ENCODE measurements at places on chromosomes 2 and 18.

DNA sequence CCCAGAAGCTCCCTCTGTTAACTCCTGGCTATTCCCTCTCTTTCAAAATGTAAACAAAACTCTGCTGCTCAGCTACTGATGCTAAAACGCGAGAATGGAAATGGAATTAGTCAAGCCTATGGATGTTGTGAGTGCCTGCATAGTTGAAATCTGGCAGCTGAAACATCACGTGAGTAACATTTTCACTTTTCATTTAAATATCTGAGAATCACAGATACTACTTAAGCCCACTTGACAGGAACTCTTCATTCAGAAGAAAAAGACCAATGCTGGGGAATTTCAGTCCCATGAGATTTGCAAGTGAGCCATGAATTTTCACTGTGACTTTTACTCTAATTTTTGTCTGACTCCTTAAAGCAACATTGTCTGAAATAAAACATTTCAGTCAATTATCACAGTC is 215.3 kb upstream of the SESTD1 start:
- no peak for DNase-seq

DNA sequence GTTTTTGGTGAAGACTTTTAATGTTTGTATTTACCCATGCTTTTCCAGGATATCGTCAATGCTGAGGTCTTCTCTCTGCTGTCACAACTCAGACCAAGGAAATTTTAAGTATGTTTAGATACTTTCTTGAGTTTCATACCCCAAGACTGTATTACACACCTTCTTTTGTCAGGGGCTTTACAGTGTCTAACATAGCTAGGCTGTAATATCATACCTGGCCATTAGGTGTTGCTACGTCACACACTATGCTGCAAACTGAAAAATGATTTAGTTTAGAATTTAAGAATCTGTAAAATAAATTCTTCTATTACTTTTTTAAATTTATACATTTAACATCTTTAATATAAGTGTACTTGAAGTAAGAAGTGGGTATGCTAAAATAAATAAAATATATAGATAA is 358.4 kb upstream of the NRP2 start:
- no peak for DNase-seq

GRCh38 chr2:190121305-190121704 is 58.8 kb upstream of the MSTN start:
- no peak for DNase-seq

DNA sequence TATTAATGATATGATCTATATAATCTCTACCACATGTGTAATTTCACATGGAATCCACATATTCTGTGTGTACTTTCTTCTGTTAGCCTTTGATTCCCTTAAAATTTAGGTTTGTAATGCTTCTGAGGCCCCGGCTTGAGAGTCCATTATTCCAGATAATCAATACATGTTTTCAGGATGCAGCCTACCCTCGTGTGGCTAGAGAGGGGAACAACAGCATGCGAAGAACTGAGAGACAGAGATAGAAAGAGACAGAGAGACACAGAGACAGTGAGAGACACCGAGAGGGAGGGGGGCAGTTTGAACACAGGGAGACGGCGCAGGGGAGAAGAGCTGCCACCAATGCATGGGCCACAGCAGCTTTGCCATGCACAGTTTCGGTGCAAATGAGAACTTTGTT is 185.4 kb downstream of the SNTG2 start:
- DNase-seq: no peak

GRCh38 chr2:213119061-213119809 is 32.2 kb downstream of the IKZF2 start:
- DNase-seq: no peak

GRCh38 chr2:132009874-132010521 is 151.8 kb downstream of the ANKRD30BL start:
- no peak for DNase-seq

DNA sequence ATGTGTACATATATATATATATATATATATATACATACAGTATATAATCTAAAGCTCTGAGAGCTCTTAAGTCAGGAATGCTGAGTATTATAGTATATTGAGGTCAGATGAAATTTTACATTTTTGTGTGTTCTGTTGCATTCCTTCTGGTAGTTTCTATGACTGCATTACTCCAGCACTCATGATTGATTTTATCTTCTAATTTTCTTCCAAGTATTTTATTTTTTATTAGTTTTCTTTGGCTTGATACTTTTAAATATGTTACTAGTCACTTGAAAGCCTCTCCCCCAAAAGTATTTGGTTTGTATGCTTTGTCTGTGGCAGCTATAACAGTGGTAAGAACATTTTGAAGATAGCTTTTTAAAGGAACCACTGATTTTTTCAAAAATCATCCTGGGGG is 25.0 kb downstream of the METTL21A start:
- DNase-seq: no peak

GRCh38 chr18:21264651-21265050 is 22.6 kb downstream of the GREB1L start:
- DNase-seq: no peak
